ENCODE measurements at places on chromosomes 16 and 17. TPM values are rescaled to one million over a fixed set of nuclear protein-coding genes. Genes with fewer than 3 reads are reported as not detected.

TBC1D28 gene
- polyA plus RNA-seq = not detected

FOXC2 gene
- polyA plus RNA-seq = 1.3 TPM

ANKRD11 gene
- 48.1 TPM for polyA plus RNA-seq

GPS2 gene
- polyA plus RNA-seq = 62.1 TPM

UNC45B gene
- 0.06 TPM for polyA plus RNA-seq

ABCC1 gene
- polyA plus RNA-seq = 25.3 TPM

CD300LG gene
- 0.03 TPM for polyA plus RNA-seq

STAT3 gene
- 51.3 TPM for polyA plus RNA-seq

SEZ6L2 gene
- 3.4 TPM for polyA plus RNA-seq

CENPT gene
- polyA plus RNA-seq = 35.6 TPM

WNT9B gene
- not detected for polyA plus RNA-seq
